Fibroblast of lung (primary cell): ENCODE measurements at places on chromosomes 3 and 15. TPM values are rescaled to one million over a fixed set of nuclear protein-coding genes. Genes with fewer than 3 reads are reported as not detected.

ADAMTSL3 gene
- total RNA-seq: 0.17 and 0.26 TPM in 2 replicates

IFT122 gene
- total RNA-seq: 16.9 and 27.2 TPM in 2 replicates

GOLGA8G gene
- not detected in 2 replicates for total RNA-seq

CASR gene
- under 0.01 TPM in 1 of 2 replicates, not detected in the other for total RNA-seq

SOX2 gene
- not detected in 2 replicates for total RNA-seq

RTP1 gene
- total RNA-seq: under 0.01 TPM in 1 of 2 replicates, not detected in the other

LDHAL6B gene
- total RNA-seq: not detected in 2 replicates

ECE2 gene
- not detected in 2 replicates for total RNA-seq

TRAIP gene
- total RNA-seq: 0.77 and 2.0 TPM in 2 replicates

CTXND1 gene
- under 0.01 TPM in 2 replicates for total RNA-seq

CFAP44 gene
- 1.3 and 1.5 TPM in 2 replicates for total RNA-seq

FBXO22 gene
- total RNA-seq: 46.2 and 75.6 TPM in 2 replicates

DNA sequence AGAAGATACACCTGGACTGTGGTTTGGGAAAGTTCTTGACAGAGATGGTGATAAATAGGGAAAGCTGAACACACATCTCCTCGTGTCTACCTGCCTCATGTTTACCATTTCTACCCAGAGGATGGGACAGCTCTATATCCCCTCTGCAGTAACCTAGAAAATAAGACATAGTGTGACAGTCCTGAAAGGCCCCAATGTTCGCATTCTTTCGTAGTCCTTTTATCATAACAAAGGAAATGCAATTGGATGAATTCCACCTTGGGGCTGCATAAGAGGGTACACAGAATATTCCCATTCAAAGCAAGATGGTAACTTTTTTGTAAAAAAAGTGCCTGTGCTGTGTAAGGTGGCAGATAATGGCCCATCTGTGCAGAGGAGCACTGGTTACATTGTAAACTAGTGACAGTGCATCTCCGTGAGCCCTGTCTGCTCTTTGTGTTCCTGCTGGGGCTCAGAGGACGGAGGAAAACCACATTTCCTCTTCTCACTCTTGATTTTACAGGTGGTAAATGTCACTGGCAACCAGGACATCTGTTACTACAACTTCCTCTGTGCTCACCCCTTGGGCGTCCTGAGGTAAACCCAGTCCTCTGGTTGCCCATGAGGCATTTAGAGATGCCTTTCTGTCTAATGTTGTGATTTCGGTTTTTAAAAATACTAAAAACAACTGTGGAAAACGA lies 74.3 kb downstream of the SIDT1 start:
- DNase-seq: no peak
- H3K4me3 ChIP-seq: no peak overlapping the region
- H3K27ac ChIP-seq: no peak overlapping the region

- no peaks in the 10 kb centered on the region for H3K27me3 ChIP-seq
- H3K4me3 ChIP-seq: no peak overlapping the region
- H3K36me3 ChIP-seq: no peaks in the 10 kb centered on the region
- DNase-seq: peak; percentile 82
These were observed 72.2 kb downstream of the TOP2B start for GRCh38 chr3:25592510-25592968.

- no peak for DNase-seq
- no peak overlapping the region for H3K27ac ChIP-seq
- no peaks in the 10 kb centered on the region for H3K4me1 ChIP-seq
- no peaks in the 10 kb centered on the region for H3K36me3 ChIP-seq
- peaks cover 69% of the 10 kb centered on the region for H3K27me3 ChIP-seq
These were observed 914 bp downstream of the ZIC4 start for GRCh38 chr3:147405231-147406027.

DNA sequence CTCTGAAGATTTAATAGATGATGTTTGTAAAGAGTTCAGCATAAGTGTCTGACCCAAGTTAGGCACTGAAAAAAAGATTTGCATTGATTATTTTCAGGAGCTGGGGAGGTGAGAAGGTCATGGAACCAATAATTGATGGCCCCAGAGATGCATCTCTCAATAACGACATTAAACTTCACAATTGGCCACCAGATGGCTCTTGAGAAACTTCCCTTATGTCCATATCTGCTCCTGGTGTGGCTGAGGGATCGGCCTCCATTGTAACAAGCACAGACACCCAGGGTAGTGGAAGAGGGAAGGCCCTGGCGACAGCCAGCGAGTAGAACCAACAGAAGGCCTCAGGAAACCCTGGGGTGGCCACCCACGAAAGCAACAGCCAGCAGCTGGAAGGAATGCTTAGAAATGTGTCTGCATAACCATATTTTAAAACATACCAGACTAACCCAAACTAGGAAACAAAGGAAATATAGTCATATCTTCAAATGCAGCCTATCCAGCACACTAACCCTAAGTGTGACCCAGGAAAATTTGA lies 536.7 kb downstream of the SOX2 start:
- DNase-seq: no peak
- no peaks in the 10 kb centered on the region for H3K36me3 ChIP-seq
- H3K4me1 ChIP-seq: no peaks in the 10 kb centered on the region
- no peaks in the 10 kb centered on the region for H3K27me3 ChIP-seq

GRCh38 chr15:31554261-31554660 lies 227.6 kb downstream of the KLF13 start:
- no peaks in the 10 kb centered on the region for H3K4me1 ChIP-seq
- no peaks in the 10 kb centered on the region for H3K27me3 ChIP-seq
- DNase-seq: peak; percentile 89

- no peak for DNase-seq
- no peak overlapping the region for H3K27ac ChIP-seq
- H3K27me3 ChIP-seq: no peaks in the 10 kb centered on the region
- H3K4me3 ChIP-seq: no peak overlapping the region
These were observed 145.9 kb downstream of the MEIS2 start for GRCh38 chr15:36954486-36954885.

DNA sequence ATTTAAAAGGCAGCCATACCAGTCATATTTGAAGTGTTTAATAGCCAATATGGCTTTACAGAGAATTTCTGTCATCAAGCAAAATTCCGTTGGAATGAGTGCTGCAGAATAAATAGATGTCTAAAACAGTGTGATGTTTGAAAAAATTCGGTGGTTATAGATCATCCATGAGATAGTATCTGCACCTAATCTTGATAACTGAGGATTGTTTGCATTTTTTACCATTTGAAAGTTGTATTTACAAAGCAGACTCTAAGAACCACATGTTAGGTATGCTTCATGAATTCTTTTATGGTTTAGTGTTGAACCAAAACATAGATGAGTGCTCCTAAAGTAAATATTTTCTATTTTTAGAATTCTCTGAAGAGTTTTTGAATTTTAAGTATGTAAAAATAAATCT lies 476.1 kb downstream of the NAALADL2 start:
- H3K27ac ChIP-seq: no peak overlapping the region
- DNase-seq: peak; percentile 70
- H3K4me1 ChIP-seq: no peaks in the 10 kb centered on the region
- H3K36me3 ChIP-seq: no peaks in the 10 kb centered on the region
- H3K4me3 ChIP-seq: no peak overlapping the region
- H3K27me3 ChIP-seq: no peaks in the 10 kb centered on the region

DNA sequence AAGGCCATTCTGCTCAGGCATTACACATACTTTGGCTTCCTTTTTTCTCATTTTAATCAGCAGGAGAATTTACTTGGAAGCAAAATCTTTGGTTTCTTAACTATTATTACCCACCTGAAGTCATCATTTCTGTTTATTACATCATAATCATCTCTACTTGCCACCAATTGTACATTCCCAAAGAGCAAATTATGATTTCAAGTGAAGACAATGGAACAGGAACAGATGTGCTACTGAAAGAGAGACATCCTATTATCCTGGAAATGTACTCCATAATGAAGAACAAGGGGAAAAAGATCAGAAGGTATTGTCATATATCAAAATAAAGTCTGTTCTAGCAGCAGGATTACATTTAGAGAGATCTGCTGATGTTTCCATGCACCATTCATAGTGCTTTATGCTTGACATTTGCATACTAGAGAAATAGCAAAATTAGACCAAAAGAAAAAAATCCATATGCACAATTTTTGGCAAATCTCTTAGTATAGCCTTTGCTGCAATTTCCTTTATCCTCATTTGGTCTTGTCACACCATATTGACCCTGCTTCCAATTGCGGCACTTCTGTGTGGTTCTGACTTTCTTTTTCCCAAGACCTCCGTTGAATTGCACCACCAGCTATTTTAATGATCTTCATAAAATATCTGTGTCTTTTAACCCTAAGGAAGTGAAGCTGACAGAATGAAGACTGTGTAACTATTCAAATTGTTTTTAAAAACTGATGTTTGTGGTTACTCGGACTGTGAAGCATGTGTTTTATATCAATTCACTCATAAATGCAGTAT lies 683.8 kb downstream of the ZNF385D start:
- H3K27me3 ChIP-seq: no peaks in the 10 kb centered on the region
- H3K36me3 ChIP-seq: no peaks in the 10 kb centered on the region
- no peak overlapping the region for H3K4me3 ChIP-seq
- no peaks in the 10 kb centered on the region for H3K4me1 ChIP-seq
- DNase-seq: peak; percentile 29
- no peak overlapping the region for H3K27ac ChIP-seq

GRCh38 chr15:65818927-65819562 lies 27.0 kb upstream of the DENND4A start:
- H3K36me3 ChIP-seq: no peaks in the 10 kb centered on the region
- H3K4me1 ChIP-seq: no peaks in the 10 kb centered on the region
- no peak for DNase-seq
- no peaks in the 10 kb centered on the region for H3K27me3 ChIP-seq

DNA sequence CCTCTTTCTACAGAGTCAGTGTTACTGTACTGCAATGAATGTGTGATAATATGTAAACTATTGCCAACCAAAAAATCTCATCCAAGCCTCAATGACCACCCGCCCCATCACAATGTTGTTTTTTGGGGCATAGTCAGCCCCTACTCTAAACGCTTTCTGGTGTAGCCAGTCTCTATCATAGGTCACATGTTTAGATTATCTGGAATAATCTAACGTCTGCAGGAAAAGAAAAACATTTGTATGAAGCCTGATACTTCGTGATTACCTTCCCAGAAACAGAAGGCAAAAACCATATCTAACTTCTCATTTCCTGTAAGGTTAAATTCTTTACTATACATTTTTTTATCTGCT lies 1331.8 kb upstream of the GBE1 start:
- no peak for DNase-seq
- H3K27ac ChIP-seq: no peak overlapping the region

- H3K27me3 ChIP-seq: no peaks in the 10 kb centered on the region
- peaks cover 2% of the 10 kb centered on the region for H3K36me3 ChIP-seq
- H3K4me1 ChIP-seq: peaks cover 12% of the 10 kb centered on the region
- no peak for DNase-seq
These were observed 91.5 kb downstream of the ATG7 start for GRCh38 chr3:11363715-11364114.

DNA sequence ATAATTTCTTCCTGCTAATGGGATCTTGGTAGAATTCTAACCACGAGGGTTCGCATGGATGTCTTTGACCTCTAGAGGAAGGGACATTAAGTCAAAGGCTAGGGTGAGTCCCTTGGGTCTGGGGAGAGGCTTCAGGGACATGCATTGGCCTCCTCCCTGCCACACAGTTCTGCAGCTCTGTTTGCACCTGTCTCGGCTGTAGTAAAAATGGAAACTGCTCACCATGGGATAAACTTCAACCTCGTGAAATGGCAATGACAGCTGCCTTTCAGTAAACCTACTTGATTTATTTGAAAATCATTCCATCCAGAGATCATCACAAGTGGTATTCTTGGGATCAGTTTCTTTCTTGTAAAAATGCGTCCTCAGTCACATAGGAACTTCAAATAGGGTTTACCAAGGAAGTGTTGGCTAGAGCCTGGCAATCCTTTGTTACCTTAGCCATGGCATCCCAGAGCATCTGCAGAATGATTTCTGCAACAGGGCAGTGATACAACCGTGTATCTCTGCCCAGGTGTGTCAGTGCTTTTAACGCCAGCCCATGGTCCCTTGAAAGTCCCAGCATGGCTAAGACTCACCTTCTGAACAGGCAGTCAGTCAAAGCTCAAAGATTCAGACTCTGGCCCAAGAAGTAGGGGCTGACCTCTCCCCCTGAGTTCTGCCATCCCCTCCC lies 14.0 kb upstream of the LRTM1 start:
- no peaks in the 10 kb centered on the region for H3K27me3 ChIP-seq
- DNase-seq: no peak
- no peaks in the 10 kb centered on the region for H3K4me1 ChIP-seq
- H3K36me3 ChIP-seq: no peaks in the 10 kb centered on the region
- no peak overlapping the region for H3K27ac ChIP-seq
- H3K4me3 ChIP-seq: no peak overlapping the region

DNA sequence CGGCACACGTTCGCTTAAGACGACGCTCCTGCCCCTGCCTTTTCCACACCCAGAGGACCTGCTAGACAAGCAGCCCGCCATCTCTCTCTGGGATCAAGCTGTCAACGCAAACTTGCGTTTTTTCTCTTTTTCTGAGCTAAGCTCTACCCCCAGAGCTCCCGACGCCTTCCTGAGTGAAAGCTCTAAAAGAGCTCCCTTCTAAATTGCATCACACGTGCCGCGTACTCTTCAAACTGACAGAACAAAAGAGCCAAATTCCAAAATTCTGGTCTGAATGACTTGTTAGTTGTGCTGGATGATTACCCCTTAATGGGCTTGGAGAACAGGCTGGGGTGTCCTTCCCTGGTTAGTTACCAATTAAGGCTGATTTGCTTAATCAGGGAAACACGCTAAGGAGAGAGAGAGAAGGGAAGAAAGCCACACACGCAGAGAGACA lies 81.2 kb downstream of the MDFIC2 start:
- DNase-seq: no peak
- H3K27me3 ChIP-seq: no peaks in the 10 kb centered on the region
- no peak overlapping the region for H3K27ac ChIP-seq
- H3K36me3 ChIP-seq: no peaks in the 10 kb centered on the region

- no peaks in the 10 kb centered on the region for H3K36me3 ChIP-seq
- no peak overlapping the region for H3K4me3 ChIP-seq
- H3K27ac ChIP-seq: peak overlapping the region; percentile 43
These were observed 43.9 kb downstream of the GOLIM4 start for GRCh38 chr3:168051531-168052471.

DNA sequence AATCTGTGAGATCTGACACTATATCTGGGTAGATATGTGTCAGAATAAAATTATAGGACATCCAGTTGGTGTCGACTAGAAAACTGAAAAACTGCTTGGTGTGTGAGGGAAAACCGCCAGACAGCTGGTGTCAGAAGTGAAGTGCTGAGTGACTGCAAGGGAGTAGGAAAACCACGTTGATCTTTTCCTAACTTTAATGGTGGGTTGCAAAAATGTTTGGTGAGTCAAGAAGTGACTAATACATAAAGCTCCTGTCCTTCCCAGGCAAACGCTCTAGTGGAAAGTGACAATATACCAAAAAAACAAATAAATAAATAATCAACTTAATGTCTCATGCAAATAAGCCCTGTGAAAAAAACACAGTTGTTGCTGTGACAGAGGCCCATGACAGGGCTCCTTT lies 7.3 kb upstream of the CD96 start:
- H3K27ac ChIP-seq: no peak overlapping the region
- H3K4me3 ChIP-seq: no peak overlapping the region
- no peaks in the 10 kb centered on the region for H3K27me3 ChIP-seq
